ENCODE measurements at places on chromosomes 7 and 10.

DNA sequence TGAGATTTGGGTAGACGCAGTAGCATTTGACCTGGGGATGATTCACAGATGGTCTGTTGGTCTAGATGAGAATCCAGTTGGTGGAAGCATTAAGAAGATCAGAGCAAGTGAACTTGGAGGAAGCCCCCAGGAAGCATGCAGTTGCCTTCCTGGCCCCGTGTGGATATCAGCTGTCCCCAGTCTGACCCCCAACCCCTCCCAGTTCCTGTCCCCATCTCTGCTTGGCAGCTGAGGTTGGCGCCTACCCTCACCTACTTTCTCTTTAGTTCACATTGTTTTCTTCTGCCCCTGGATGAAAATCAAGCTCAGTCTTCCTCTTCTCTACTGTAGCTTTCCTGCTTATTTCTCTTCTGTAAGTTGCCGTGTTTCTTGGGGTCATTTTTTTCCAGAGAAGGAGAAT lies 227.9 kb downstream of the GATA3 start:
- no peak for DNase-seq

DNA sequence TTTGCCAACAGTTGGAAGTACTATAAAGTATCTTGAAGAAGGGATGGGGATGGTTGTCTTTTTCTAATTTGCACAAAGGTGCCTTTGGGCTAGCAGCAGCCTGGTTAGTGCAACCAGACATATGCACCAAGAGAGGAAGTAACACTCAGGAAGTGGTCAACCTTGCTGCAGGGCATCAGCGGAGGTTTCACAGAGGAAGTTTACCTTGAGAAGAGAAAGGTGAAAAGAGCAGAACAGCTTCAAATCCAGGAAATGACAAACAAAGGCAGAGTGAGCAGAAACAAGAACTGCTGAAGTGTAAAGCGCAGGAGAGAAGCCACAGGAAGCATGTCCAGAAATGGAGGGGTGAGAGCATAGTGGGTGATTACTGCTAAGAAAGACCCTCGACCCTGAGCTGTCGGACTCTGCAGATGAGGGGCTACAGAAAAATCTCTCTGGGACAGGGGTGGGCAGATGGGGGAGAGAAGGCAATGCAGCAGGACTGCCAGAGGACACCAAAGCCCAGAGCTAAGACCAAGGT lies 66.9 kb downstream of the STK17A start:
- DNase-seq: peak; percentile 70

DNA sequence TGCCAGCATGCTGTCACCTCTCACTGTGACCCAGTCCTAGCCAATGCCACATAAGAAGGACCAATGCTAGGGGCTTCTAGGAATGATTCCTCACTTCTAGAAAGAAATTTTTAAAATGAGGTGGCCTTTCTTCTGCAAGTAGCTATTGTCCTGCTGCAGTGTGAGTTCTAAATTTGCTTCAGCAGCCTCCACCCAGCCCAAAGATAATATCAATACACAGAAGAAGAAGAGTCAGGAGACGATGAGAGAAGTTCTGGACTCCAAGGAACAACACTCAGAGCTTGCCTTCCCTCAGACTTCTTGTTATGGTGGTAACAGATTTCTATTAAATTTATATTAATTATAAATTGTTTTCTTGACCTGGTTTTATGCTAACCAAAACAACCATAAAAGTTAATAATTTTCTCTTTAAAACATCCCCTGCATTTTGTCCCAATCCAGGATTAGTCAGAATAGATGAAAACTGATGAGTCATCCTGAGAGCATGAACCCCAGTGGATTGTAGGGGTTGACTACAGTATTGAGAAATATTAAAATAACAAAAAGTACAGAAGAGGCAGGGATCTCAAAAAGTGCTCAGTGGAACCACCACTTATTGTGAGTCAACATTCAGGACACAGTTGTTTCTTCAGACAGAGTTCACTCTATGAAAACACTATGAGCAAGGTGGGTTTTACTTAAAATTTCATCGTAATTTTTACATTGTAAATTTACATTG lies 29.6 kb upstream of the AKR1C2 start:
- DNase-seq: no peak

GRCh38 chr10:110485541-110485940 lies 12.2 kb upstream of the DUSP5 start:
- no peak for DNase-seq

DNA sequence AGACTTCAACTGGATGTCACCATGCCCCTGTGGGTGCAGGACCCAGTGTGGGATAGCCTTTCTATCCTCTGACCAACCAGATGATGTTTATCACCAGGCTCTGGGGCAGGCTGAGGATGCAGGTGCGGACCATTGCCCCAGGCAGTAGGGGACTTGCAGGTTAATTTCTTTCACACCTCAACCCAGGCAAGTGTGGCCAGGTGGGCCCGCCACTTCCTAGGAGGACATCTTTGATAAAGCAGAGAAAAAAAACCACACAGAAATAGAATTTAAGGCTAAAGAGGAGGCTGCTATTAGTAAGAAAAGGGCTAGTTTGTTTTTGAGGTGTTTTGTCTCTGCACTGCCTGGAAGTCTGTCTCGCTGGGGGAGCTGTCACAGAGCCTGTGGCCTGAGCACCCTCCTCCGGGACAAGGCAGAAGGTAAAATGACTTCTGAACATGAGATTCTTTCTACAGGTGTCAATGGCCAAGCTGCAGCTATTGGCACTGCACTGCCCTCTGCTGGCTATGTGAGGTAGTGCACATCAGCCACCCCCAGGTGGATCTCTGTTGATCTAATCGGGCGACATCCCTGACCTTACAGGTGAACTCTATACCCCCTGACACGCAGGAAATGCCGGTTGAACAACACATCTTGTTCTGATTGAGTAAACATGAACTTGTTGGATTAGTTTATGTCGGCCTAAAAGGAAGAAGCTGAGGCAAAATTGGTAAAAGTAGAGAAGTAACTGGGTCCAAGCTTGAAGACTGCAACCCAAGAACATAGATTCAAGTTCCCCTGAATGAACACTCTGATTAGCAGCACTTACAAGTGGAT lies 21.0 kb downstream of the UPP1 start:
- DNase-seq: peak; percentile 84

DNA sequence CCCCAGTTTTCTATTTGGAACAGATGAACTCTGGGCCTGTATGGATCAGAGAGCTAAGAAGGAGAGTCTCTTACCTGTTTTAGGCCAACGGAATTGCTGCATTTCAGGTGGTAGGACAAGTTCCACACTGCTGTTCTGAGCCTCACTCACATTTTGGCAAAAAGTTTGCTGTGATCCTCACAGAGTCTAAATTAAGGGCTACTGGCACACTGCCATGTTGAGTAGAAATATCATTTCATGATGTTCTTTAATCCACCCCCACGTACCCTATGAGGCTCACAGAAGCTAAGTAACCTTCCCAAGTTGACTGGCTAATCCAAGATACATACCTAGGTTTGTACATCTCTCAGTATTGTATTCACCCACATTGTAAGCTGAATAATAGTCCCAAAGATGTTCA lies 447.2 kb downstream of the INHBA start:
- no peak for DNase-seq

DNA sequence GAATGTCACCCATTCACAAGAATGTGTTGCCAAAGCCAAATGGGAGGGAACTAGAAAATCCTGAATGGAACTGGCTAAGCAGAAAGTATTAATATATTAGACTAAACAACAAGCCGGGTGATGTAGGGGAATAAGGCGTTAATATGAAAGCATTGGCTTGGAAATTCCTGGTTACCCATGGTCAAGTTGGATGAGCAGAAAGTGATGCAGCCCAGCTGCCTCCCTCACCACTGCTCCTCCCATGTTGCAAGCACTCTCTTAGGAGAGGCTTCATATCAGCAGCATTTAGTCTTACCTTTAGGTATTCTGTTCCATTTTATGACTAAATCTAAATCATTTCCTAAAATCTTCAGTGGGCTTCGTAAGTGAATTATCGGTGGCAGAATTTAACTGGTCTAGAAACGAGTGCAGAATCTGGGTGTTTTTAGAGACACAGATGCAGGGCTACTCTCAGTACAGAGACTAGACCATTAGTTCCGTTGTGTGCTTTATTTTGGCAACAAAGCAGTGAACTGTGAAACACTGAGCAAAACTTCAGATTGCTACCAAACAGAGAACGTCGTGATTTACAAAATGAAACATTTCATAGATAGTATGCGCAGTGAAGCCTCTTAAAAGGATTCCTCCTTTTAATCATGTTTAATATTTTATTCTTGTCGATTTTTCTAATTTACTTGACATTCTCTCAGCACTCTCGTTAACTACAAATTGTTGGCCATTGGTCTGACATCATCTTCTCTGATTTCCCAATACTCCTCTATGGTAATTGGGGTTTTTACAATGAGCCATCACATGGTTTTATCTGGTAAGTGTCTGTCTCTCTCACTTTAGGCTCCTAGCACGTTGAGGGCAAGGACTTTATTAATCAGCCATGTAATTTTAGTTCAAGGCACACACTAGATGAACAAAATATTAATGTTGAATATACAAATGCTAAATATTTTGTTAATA lies 22.0 kb upstream of the HGF start:
- no peak for DNase-seq

DNA sequence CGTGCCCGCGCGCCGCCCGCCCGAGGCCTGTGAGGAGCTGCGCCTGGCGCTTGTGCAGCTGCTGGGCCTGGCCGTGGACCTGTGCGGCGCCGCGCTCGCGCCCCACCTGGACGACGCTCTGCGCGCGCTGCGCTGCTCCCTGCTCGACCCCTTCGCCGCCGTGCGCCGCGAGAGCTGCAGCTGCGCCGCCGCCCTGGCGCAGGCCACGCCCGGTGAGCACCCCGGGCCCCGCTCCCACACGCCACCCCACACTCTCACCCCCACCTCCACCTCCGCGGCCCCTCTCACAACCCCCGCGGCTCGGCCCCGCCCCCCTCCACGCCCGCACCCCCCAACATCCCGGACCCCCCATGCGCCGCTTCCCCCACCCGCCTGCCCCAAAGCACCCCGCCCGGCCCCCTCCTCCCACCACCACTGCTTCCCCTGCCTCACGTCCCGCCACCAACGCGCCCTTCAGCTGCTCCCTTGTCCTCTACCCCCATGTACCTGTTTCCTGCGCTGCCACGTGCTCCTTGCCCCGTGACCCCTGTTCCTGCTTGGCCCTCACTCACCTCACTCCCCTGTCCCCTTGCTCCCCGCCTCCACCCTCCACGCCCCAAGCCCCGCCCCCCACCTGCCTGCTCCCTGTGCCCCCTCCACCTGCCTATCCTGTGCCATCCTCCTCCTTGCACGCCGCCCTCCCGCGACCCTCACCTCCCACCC lies at the start of gene PRKAR1B:
Gene PRKAR1B (minus strand): TSS at position 178 of the 702 bp plus-strand sequence. CDS start 15,776 bp downstream, outside the sequence.
- peak; percentile 22 for DNase-seq

DNA sequence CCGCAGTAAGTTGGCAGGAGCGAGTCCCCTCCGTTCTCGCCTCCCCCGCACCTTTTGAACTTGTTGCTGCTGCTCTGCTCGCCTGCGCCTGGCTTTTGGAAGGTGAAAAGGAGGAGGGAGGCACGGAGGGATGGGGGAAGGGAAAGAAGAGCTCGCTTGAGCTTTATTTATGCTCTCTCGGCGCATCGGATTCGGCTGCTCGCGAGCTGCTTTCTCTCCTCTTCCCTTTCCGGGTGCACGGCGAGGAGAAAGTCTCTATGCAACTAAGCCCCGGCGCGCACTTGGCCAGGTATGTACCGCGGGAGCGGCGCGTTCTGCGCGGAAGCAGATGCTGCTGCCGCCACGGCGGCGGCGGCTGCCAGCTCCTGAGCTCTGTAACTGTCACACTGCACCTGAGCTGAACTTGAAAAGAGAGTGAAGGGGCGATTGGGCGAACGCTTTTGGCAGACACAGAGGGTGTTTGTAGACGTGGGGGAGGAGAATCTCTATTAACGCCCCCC lies 551 bp downstream of the KCND2 start:
- no peak for DNase-seq

DNA sequence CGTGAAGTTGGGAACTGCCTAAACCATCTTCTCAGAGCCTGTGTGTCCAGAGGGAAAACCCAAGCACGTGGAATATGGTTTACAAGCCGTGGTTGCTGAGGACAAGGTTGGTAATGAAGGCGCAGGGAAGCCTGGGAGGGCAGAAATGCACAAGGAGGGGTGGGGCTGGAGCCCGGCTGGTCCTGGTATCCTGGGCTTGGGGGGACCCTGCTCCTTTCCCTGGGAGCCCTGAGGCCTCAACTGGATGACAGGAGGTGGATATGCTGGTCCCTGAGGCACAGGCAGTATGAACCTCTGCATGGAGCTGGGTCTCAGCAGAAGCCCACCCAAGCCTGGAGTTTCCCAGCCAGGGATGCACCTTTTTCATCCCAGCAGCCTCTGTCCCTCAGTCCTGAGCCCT lies 80.3 kb upstream of the RET start:
- DNase-seq: no peak

- no peak for DNase-seq
Observed at GRCh38 chr10:18240185-18240882, 100.1 kb downstream of the CACNB2 start.

GRCh38 chr10:119514819-119515218 lies 27.7 kb downstream of the RGS10 start:
- no peak for DNase-seq

- no peak for DNase-seq
Observed at GRCh38 chr7:107582875-107583274, 2.8 kb downstream of the BCAP29 start.

GRCh38 chr7:101814991-101815825 lies 2.2 kb upstream of the CUX1 start:
- DNase-seq: peak; percentile 71

DNA sequence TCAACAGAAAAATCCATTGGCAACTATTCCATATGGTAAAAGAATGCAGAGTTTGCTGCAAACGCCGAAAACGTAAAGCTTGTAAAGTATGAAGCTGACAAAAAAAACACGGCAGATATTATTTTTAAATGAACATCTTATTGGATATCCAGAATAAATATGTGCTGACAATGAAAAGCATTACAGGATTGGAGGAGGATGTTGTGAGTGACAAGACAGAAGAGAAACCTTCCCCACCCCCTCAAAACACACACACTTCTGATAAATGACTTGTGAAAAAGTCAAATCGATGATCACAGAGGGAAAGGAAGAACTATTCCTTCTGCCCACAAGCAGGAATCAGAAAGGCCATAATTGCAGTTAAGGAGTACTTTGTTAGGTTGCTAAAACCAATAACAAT lies 14.6 kb downstream of the FAM131B start:
- no peak for DNase-seq

DNA sequence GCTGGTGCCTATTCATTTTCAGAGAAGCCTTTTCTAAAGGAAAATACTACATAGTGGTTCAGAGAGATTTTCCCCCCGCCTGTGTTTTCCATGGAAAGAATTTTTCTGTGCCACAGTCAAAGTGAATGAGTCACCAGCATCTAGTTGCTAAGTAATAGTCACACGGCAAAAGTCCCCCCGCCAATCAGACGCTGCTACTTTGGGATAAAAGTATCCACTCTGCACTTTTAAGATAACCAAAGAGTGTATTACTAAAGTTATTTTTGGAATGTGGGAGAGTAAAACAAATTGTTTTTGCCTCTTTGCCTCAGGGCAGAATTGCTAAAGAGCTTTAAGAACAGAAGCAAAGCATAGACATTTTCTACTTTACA lies 23.5 kb downstream of the ABLIM1 start:
- DNase-seq: no peak

DNA sequence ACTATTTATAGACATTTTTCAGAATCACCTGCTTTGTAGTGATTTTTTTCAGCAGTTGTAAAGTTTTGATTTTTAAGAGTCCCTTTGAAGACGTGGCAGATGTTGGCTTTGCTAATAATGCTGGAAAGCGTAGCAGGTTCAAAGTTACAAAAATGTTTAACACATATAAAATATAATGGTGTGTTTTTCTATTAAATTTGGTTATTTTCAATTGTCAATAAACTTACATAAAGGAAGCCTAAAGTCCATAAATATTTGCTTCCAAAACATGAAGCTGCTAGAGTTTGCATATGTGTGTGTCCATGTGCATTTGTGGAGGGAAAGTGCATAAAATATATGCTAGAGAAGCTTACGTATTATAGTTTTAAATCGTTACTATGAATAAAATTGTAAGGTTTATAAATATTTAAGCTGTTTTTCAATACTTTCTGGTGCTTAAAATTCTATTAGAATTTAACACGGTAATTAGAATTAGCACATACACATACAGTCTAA lies 3.7 kb downstream of the MEOX2 start:
- no peak for DNase-seq

Measured in T-cell (primary cell).